ENCODE measurements at places on chromosomes 1 and 21.

- DNase-seq: no peak
Measured at GRCh38 chr1:37704966-37705365, 12.7 kb downstream of the CDCA8 start.

GRCh38 chr21:28410256-28410655 lies 582.4 kb downstream of the LTN1 start:
- no peak for DNase-seq

GRCh38 chr1:14167884-14168283 lies 430.6 kb upstream of the KAZN start:
- DNase-seq: no peak

DNA sequence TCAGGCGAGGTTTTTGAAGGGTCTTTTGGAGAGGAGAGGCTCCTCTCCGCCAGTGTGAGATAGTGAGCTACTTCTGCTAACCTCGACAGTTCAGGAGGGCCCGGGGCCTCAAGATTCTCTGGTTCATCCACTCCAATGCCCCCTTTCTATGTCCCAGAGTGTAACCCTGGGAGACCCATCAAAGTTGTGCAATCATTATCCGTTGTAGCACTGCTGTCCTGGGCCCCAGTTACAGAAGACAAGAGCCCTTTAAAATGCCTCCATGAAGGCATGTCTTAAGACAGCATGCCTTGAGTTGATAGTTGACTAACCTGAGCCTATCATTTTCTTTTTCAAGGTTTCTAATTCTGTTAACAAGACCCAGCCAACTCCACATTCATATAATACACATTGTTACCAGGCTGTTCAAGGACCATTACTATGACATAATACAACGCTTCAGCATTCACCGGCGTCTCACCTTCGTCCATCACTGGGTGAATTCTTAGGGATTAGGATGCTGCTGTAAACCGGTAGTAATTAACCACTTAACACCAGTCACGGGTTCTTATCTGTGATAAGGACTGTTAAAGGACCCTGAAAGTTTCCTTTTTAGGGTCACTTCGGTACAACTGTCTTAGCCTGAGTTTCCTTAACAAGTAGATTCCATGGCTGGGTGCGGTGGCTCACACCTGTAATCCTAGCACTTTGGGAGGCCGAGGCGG lies 37.4 kb upstream of the CDC42BPA start:
- no peak for DNase-seq

GRCh38 chr1:182095946-182096345 lies 34.4 kb upstream of the ZNF648 start:
- no peak for DNase-seq

DNA sequence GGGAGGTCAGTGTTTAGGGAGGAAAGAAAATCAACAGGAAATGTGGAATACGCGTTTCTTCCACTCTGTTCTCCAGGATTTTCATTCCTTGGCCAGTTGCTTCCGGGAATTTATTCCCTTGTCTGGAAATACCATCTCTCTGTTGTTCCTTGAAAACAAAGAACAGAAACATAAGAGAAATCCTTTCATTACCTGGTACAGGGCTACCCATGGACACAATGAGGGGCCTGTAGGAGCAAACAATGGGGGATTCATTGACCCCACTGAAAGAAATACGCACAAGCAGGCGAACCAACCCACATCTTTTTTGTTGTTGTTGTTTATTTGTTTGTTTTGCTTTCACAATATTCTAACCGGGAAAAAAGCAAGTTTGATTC lies 20.0 kb upstream of the BACE2 start:
- DNase-seq: no peak

DNA sequence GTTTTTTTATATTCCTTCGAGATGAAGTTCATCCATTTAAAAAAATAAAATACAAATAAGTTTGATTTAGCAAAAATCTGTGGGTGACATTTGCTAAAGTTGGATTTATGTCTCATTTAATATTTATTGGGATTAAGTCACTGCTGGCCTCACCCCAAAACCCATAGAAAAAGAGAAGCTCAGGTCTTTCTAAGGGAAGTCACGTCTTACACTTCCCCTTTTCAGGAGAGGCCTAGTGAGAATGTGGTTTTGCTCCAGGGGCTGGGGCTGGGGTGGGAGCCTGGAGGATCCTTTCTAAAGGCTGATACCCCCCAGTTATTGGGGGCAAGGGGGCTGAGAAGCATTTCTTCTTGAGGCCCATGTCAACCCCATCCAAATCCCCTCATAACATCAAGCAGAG lies 300.3 kb downstream of the DSCAM start:
- DNase-seq: no peak

GRCh38 chr1:30705698-30706097 lies 17.7 kb downstream of the MATN1 start:
- no peak for DNase-seq

- no peak for DNase-seq
Measured at GRCh38 chr1:184825571-184825970, 70.9 kb upstream of the EDEM3 start.

DNA sequence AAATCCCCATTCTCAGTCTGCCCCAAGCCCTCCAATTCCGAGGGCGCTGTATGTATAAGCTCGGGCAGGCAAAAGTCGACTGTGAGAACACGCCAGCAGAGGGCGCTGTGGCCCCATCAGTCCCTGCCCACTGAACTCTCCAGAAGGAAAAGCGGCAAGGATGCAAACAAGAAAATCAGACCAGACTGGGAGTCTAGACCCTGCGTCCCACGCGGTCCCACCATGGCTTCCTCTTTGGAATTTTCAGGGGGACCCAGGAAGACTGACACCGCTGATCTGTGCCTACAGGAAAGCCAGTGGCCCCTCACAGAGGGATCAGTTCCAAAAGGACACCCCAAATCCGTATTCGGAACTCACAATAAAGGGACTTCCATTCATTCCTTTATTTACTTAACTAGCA lies 19.5 kb downstream of the TEX35 start:
- peak; percentile 78 for DNase-seq

GRCh38 chr1:88984569-88984968 lies 7.9 kb downstream of the KYAT3 start:
- DNase-seq: peak; percentile 13

- DNase-seq: no peak
Measured at GRCh38 chr1:234881893-234882771, 246.5 kb downstream of the TOMM20 start.

DNA sequence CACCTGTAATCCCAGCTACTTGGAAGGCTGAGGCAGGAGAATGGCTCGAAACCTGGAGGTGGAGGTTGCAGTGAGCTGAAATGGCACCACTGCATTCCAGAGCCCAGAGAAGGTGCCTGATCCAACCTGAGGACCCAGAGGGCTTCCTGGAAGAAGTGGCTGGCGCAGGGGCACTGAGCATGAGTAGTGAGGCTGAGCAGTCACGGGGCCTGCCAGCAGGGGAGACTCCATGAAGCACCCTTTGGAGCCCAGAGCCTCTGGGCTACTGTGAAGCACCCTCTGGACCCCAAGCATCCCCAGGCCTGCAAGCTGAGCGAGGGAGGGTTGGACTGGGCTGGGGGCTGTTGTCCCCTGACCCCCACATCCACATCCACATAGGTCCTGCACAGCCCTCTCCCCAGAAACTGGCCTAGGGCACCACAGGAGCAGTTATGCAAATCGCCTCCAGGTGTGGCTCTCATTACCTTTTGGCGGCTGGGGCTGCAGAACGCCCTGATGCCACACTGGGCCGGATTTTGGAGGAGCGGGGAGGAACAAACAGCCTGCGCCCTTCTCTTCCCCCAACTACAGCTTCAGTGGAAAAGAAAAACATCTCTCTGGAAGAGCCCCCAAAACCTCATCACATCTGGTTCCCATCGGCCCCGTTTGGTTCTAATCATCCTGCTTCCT lies 78.2 kb upstream of the TARDBP start:
- DNase-seq: no peak

DNA sequence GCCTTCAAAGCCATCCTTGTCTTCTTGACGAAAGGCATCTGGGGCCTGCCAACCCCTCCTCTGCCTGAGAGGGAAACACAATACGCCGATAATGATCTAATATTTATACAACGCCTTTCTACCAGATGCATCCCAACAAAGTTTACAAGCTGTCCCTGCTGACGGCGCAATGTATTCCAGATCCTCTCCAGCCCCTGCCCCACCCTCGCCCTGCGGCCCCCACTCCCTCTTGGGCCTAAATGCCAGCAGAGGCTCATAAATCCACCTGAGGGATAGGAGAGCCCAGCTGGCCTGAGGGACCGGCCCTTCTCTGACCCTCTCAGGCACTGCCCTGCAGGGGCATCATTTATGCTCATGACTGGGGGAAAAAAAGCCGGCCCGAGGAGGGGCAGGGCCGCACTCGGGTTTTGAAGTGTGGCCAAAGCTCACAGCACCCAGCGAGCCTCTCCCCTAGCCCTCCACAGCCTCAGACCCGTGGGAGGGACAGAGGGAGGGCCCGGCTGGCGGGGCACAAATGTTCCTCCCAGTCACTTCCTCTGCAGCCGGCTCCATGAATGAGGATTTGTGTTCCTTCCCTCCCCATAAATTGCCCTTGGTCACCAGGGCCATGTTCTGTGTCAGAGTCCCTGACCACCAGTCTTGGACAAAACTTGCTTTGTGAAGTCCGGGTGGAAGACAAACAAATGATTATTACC lies 140.3 kb downstream of the FOXD2 start:
- peak; percentile 15 for DNase-seq

GRCh38 chr21:17779496-17779895 lies 39.7 kb downstream of the C21orf91 start:
- peak; percentile 44 for DNase-seq

- no peak for DNase-seq
Measured at GRCh38 chr1:68950036-68950435, 453.2 kb upstream of the DEPDC1 start.

GRCh38 chr1:12467570-12468286 lies 150.3 kb downstream of the DHRS3 start:
- no peak for DNase-seq

- peak; percentile 94 for DNase-seq
Measured at GRCh38 chr1:206631085-206631509, 4.2 kb upstream of the DYRK3 start.

GRCh38 chr1:5490635-5491034 lies 501.6 kb downstream of the NPHP4 start:
- DNase-seq: no peak

DNA sequence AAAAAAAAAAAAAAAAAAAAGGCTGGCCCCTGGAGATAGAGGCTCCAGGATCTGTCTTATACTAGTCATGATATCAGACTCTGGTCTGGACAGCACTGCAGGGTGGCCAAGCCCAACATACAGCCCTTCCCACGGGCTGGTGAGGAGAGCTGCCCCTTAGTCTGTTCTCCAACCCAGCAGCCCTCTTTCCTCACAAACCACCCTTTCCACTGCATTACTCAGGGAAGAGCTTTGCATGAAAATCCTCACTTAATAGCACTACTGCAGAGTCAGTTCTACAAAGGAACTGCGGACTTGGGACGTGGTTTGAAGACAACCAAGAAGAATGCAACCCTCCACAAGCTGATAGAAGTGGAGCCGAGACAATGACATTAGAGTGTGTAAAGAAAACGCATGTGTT lies 5.7 kb downstream of the BCAR3 start:
- peak; percentile 45 for DNase-seq

DNA sequence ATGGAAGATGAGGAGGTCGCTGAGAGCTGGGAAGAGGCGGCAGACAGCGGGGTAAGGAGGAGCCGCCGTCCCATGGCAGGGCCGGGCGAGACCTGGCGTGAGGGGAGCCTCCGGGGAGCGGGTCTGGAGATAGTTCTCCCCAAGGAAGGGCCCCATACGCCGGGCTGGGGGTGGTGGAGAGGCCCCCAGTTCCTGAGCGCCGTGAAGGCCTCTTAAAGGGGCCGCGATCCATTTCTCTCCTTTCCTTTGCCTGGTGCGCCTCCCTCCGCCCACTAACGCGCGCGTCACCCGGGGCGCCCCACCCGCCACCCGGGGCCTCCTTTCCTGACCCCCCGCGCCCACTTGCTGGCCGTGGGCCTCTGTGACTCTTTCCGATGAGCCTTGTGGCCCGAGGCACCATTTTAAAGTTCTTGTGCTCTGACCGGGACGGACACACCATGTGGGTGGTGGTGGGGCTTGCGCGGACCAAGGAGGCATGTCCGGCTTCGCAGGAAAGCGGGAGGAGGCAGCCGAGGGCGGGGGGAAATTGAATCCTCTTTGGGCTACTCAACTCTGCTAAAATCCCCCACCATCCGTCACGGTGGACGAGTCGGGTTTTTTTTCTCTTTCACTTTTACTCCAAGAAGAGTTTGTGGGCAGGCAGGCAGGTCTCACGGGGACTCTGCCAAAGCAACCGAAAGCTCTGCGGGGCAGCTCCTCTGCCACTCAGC lies 371 bp downstream of the SZRD1 start:
- peak; percentile 95 for DNase-seq

- no peak for DNase-seq
Measured at GRCh38 chr1:107171333-107171732, 30.5 kb downstream of the NTNG1 start.

All from mesenchymal stem cell (in vitro differentiated cells and primary cell).